ENCODE measurements at places on chromosomes 1 and 21. TPM values are rescaled to one million over a fixed set of nuclear protein-coding genes. Genes with fewer than 3 reads are reported as not detected.

The ACTN2 gene
- 54.9 TPM for total RNA-seq

The CYP4A11 gene
- not detected for total RNA-seq

GRCh38 chr1:106755682-106756406 lies 300.6 kb upstream of the PRMT6 start:
- no peak for DNase-seq

- DNase-seq: no peak
Measured at GRCh38 chr21:41374177-41374712, 12.4 kb downstream of the MX2 start.

DNA sequence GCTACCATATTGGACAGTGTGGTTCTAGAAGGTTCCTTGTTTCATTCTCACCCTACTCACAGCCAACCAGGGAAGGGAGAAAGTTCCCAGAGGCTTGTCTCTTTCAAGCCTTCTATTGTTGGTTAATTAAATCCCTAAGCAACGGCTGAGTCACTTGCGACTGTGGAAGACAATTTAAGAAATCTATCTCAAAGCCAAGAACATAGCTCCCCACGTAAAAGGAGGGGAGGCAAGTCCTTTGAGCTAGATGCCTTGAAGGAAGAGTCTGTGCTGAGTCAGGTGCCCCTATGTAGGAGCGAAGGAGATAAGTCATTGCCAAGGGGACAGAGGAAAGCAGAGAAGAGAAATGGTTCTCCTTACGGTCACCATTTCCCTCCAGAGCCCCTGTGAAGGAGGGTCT lies 79.4 kb upstream of the PPP2R5A start:
- no peak for DNase-seq

The BMP8B gene
- total RNA-seq: 5.5 TPM

DNA sequence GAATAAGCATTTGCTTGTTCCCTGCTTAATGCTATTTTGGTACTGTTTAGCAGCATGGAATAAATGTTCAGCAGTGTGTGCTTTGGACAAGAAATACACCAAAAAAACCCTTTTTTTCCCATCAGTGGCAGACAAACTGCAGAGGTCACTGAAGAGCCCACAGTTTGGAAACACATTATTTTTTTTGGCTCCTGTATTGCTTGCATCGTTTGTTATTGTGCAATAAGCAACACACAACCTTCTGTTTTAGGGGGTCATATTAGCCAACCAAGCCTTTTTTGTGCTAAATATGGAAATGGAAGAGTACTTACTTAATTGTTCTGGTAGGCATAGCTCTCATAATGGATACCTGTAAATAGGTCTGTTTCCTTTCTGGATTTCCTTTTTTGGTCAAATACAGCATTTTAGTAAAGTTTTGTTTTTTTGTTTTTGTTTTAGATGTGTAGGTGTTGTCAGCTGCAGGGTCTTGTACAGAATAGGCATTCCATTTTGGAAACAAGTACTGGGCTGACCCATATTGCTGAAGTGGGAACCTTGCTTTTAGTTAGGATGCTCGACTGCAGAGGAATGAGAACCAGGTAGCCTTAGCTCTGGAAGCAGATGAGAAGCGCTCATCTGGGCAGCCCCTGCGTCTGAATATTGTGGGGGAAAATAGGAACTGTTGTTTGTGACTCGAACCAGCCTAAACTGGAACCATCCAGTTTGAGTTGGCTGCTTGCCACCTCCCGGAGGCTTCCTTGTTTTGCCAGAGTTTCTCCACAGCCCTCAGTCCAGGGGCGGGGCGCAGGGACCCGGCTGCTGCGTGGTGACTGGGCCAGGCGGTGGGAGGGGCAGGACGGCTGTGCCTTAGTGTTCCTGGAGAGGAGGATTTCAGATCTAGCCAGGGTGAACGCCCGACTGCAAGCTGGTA lies 38.4 kb downstream of the SPEN start:
- peak; percentile 95 for DNase-seq

DNA sequence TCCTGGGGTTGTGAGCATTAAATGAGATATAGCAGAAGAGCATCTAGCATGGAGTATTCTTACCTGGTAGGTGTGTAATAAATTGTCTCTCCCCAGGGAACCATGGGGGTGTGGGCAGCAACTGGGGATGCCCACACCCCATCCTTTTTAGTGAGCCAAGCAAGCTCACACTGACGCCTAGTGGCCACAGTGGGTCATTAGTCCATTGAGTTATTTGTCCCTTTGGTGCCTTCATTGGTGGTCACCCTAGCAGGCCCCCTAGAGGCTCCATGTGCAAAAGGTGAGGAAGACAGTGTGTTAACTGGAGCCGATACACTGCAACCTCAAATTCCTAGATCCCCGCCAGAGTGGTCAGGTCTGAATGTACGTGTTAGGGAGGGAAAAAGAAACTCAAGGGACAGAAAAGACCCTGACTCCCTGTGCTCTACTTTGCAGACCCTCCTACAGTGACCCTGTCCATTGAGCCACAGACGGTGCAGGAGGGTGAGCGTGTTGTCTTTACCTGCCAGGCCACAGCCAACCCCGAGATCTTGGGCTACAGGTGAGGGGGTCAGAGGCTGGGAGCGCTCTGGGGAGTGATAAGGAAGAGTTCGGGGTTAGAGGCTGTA lies 93.3 kb upstream of the CD1D start:
- peak; percentile 73 for DNase-seq

DNA sequence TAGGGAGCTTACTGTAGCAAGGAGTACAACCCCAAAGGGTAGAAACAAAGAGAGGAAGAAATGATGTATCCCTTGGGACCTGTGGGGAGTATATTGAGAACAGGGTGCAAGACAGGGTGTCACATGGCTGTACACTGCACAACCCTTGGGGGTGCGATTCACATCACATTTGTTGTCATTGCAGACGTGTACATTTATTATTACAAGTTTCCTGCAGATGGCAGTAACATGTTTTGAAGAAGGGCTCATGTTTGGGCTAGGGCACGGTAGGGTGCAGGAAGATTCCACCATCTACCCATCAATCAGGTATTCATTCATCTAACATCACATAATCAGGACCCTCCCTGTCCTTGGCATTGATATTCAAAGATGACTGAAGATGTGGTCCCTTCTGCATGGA lies 62.5 kb downstream of the NDUFS5 start:
- no peak for DNase-seq

GRCh38 chr1:104973516-104973915 lies 1223.8 kb downstream of the AMY1C start:
- DNase-seq: no peak

The IFI6 gene
- total RNA-seq: 120 TPM

- DNase-seq: no peak
Measured at GRCh38 chr1:3290438-3290837, 164.0 kb upstream of the ARHGEF16 start.

- DNase-seq: no peak
Measured at GRCh38 chr1:3888301-3888700, 11.8 kb downstream of the C1orf174 start.

Data from testis (tissue), 5 donors.